ENCODE measurements at places on chromosomes 13 and 19.

- DNase-seq, result no peak
Observed at GRCh38 chr19:46372901-46373490, 26.1 kb downstream of the PPP5C start.

DNA sequence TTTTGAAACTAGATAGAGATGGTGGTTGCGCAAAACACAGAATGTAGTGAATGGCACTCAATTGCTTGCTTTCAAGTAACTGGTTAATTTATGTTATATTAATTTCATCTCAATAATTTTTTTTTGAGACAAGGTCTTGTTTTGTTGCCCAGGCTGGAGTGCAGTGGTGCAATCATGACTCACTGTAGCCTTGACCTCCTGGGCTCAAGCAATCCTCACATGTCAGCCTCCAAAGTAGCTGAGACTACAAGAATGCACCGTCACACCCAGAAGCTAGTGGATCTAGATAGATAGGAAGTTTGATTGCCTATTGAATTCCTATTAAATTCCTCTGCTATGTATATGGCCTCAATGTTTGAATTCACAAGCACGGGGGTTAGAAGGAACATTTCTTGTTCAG lies 26.4 kb upstream of the ADGRE2 start:
- DNase-seq, result no peak

DNA sequence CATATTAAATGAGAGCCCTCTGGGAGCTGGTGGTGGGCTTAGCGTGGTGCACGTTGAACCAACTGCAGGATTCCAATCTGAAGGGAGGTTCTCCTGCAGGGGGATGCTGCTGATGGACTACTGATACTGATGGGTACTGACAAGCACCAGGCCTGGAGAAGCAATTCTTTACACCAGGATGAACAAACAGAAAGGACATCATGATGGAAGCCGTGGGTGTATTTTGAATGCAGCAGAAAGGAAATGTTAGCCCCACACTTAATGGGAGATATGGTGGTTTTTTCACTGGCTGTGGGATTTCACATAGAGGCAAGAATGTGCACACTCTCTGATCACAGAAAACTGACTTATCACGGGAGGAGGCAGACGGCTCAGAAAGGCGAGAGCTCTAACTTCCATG lies 299.7 kb downstream of the TEX29 start:
- DNase-seq, result no peak

GRCh38 chr13:30871588-30872275 lies 34.3 kb upstream of the MEDAG start:
- no peak for DNase-seq

GRCh38 chr13:58620176-58620575 lies 988.6 kb downstream of the PCDH17 start:
- DNase-seq, result no peak

- no peak for DNase-seq
Observed at GRCh38 chr19:47608074-47608918, 638 bp upstream of the BICRA start.

All from iPS DF 19.7 (cell line).